ENCODE measurements at places on chromosomes 5 and 9.

DNA sequence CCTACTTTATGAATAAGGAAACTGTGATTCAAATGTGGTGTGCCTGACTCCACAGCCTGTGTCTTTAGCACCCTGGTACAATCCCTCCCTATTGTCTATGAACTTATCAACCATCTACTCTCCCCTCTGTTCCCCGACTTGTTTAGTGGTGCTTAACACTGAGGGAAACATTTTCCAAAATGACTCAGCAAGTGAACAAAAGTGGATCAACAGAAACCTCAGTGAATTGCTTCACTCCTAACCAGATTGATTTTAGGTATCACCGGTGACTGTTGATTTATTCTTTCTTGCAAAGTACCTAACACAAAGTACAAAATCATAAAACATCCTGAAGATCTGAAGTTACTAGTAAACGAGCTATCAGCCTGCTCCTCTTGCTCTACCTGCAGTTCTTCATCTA is 42.1 kb upstream of the RAPGEF6 start:
- DNase-seq: no peak

- DNase-seq: no peak
Measured at GRCh38 chr9:105299190-105299854, 54.9 kb downstream of the SLC44A1 start.

DNA sequence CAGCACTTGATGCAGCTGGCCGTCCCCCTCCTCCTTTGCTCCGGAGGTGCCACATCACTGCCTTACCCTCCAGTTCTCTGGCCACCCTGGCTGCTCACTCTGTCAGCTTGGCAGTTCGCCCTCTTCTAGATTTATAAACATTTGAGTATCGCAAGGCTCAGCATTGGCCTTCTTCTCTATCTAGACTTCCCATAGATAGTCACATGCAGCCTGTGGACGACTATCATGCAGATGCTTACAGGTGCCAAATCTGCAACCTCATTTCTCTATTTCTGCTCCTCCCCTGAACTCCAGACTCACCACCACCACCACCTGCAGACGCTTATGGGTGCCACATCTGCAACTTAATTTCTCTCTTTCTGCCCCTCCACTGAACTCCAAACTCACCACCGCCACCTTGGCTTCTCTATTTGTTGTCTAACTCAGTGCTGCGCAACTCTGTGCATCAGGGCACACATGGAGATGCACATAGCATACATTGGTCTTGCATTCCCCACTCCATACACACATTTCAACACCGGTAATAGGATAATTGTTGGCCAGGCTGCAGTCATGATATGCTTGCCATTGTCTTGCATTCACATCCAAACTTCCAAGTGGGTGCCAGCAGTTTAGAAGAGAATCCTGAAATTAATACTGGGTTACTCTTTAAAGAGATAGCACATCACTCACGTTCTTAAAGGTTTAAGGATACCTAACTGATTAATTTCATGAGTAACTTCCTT is 1.9 kb upstream of the DAP start:
- no peak for DNase-seq

DNA sequence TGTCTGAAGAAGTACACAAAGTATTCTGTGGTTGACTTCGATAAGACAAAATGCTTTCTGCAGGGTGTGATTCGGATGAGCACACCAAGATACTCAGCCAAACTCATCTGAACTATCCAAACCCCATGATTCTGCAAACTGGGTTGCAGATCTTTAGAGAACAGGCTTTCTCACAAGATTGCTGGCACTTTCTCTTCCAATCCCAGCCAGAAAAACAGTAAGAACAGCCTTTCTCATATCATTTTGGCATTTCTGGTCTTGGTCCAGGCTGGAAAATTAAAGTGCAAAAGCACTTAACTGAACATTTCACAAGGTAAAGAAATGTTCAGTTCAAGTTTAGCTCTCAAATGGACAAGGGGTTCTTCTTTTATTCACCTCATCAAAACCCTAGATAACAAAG is 269.1 kb downstream of the NR2F1-AS1 start:
- DNase-seq: no peak

GRCh38 chr9:113488071-113488470 is 24.5 kb downstream of the RGS3 start:
- DNase-seq: no peak

Measured in posterior cingulate gyrus (tissue), 11 donors.